ENCODE measurements at places on chromosomes 7 and 10. TPM values are rescaled to one million over a fixed set of nuclear protein-coding genes. Genes with fewer than 3 reads are reported as not detected.

The HSPA12A gene
- 0.05 TPM for total RNA-seq

The BMPER gene
- total RNA-seq = not detected

The PON2 gene
- 3.7 TPM for total RNA-seq

The METTL2B gene
- 71.3 TPM for total RNA-seq

The LRRD1 gene
- not detected for total RNA-seq

The ABCB4 gene
- not detected for total RNA-seq

The RNF32 gene
- 2.3 TPM for total RNA-seq

The SPDYE2B gene
- not detected for total RNA-seq

The AGAP5 gene
- total RNA-seq = 10.1 TPM

The CCDC172 gene
- not detected for total RNA-seq

The NEURL1 gene
- 2.8 TPM for total RNA-seq

The CYP2C8 gene
- not detected for total RNA-seq

The SPDYE16 gene
- total RNA-seq = not detected

The BUD23 gene
- total RNA-seq = 133 TPM

The STEAP1B gene
- total RNA-seq = not detected

The ELN gene
- not detected for total RNA-seq

The C10orf53 gene
- not detected for total RNA-seq

The IL6 gene
- total RNA-seq = 0.35 TPM

The MMD2 gene
- not detected for total RNA-seq

The TYW1B gene
- 4.2 TPM for total RNA-seq

The CHST3 gene
- total RNA-seq = 0.63 TPM

The PCGF6 gene
- total RNA-seq = 19.7 TPM

The P4HA1 gene
- 69.4 TPM for total RNA-seq

The C10orf67 gene
- total RNA-seq = 0.07 TPM

Measured in activated CD4-positive, alpha-beta T cell treated with anti-CD3 and anti-CD28 coated beads, Interleukin-2, amount 10 ng/mL, durations not matched to agents 24 days and 14 days (primary cell).